Activated T-cell treated with anti-CD3 and anti-CD28 coated beads, Interleukin-2, amount 50 U/mL, for 72 hours (primary cell): ENCODE measurements at places on chromosomes 7 and 10. TPM values are rescaled to one million over a fixed set of nuclear protein-coding genes. Genes with fewer than 3 reads are reported as not detected.
A peak's percentile ranks its signal among the peaks of the same experiment; 100 is the strongest.

Gene AVPI1
- 1.8 TPM for total RNA-seq

Gene SEC31B
- total RNA-seq: 106 TPM

Gene ZNF282
- total RNA-seq: 59.5 TPM

Gene MMRN2
- 0.05 TPM for total RNA-seq

Gene FGF8
- 0.43 TPM for total RNA-seq

DNA sequence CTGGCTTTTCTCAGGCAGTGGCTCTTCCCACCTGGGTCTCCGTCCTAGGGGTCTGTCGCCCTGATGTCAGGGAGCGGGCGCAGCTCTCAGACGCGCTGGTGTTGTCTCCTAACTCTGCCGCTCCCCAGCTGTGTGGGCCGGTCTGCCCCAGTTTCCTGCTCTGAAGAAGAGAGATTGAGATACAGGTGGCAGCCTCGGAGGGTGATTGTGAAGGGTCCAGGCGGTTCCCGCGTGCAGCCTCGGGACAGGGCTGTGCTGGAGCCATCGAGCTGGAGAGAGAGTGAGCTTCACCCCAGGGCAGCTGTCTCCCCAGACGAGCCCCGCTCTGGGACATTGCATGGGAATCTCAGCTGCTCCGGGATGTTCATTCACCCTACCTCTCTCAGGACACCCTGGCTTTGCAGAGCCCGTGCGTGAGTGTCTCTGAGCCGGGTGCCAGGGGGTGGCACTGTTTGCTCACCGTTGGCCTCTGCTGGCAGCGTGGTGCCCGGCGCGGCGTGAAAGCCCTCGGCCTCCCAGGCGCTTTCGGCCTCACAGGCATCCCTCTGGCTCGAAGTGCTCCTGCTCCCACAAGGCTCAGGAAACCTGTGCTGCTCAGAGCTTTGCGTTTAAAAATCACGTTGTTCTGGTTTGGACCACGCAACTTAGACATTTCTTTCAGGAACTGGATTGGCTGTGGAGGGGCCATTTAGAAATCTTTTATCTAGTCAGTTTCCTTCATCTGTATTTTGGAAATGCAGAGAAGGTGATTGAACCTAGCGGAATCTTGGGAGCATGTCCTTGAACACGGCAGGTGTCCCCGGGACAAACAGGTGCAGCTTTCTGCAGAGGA lies 33.8 kb upstream of the ZFAND2A start:
- no peak overlapping the region for H3K27ac ChIP-seq
- H3K36me3 ChIP-seq: peaks cover 6% of the 10 kb centered on the region
- H3K4me3 ChIP-seq: no peak overlapping the region
- H3K4me1 ChIP-seq: peaks cover 12% of the 10 kb centered on the region

DNA sequence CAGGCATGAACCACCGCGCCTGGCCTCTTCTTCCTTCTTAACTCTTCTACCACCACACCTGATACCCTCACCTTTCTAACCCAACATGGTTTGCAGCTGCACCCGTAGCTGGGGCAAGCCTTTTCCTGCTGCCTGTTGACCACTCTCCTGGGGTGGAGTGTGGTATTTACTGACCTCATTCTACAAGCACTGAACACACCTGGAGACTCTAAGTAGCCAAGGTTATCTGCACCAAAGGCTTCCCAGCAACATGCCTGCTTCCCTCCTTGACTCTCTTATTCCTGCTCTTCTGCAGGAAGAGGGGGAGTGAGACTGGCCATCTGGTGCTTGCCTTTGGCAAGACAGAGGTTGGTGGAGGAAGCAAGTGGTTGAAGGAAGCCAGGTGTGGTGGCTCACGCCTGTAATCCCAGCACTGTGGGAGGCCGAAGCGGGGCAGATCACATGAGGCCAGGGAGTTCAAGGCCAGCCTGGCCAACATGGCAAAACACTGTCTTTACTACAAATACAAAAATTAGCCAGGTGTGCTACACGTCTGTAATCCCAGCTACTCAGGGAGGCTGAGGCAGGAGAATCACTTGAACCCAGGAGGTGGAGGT lies 10.1 kb downstream of the ACTR1A start:
- no peak for DNase-seq
- peak overlapping the region; percentile 36 for H3K27ac ChIP-seq
- peaks cover 22% of the 10 kb centered on the region for H3K4me1 ChIP-seq
- no peak overlapping the region for H3K4me3 ChIP-seq

GRCh38 chr10:120598386-120598785 lies 141.4 kb downstream of the PLPP4 start:
- no peaks in the 10 kb centered on the region for H3K4me1 ChIP-seq
- no peak for DNase-seq
- H3K4me3 ChIP-seq: no peak overlapping the region
- no peaks in the 10 kb centered on the region for H3K27me3 ChIP-seq

- no peaks in the 10 kb centered on the region for H3K27me3 ChIP-seq
- peaks cover 60% of the 10 kb centered on the region for H3K4me1 ChIP-seq
- no peak overlapping the region for H3K4me3 ChIP-seq
- no peak for DNase-seq
- peaks cover 49% of the 10 kb centered on the region for H3K36me3 ChIP-seq
Measured at GRCh38 chr7:92778972-92779371, 57.4 kb downstream of the CDK6 start.

GRCh38 chr10:104306897-104307296 lies 31.4 kb downstream of the ITPRIP start:
- peaks cover 14% of the 10 kb centered on the region for H3K27me3 ChIP-seq
- peaks cover 3% of the 10 kb centered on the region for H3K36me3 ChIP-seq
- no peak overlapping the region for H3K4me3 ChIP-seq
- H3K27ac ChIP-seq: no peak overlapping the region
- H3K4me1 ChIP-seq: peaks cover 68% of the 10 kb centered on the region

- H3K4me3 ChIP-seq: no peak overlapping the region
- H3K27me3 ChIP-seq: peaks cover 9% of the 10 kb centered on the region
- H3K27ac ChIP-seq: no peak overlapping the region
- H3K36me3 ChIP-seq: no peaks in the 10 kb centered on the region
Measured at GRCh38 chr10:70784016-70784415, 1.2 kb downstream of the TBATA start.

DNA sequence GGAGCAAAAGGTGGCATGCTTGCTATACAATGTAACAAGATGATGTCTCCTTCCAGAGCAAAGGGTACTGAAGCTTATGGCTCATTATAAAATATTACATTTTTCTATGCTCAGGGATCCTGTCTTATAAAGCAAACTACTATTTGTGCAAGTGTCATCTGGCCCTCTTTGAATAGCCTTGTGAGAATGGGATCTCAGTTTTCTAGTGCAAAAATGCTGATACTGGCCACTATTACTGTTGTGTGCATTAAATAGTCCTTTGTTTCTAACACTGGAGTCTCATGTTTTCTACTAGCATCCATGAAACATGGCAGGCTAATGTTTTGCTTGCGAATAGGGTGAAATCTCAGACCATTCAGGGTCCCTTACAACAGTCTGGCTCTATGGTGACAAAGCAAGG lies 823.0 kb downstream of the REEP3 start:
- H3K27me3 ChIP-seq: no peaks in the 10 kb centered on the region
- H3K27ac ChIP-seq: no peak overlapping the region
- H3K4me3 ChIP-seq: no peak overlapping the region

DNA sequence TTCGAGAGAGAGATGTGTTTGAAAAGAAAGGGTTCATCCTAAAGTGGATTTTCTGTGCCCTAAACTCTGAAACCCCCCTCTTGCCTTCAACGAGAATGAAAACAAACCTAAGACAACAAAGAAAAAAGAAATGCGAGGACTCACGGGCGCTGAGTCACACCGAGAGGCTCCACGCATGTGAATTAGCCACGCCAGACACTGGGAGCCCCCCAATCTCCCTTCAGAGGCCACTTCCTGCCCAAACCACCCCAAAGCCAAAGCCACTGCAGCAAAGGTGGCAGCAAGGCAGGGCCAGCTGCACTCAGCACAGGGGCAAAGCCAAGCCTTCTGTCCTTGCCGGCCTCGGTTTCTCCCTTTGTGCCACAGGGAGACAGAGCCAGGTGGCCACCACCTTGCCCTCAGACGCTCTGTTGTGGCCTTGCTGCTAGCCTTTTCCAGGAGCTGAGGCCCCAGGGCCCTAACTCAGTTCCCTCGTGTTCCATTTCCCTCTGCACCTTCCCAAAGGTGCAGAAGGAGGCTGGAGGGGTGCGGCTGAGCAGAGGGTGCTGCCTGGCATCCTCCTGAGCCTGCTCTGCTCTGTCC lies 93.3 kb downstream of the FAM53B start:
- peaks cover 86% of the 10 kb centered on the region for H3K4me1 ChIP-seq
- no peaks in the 10 kb centered on the region for H3K27me3 ChIP-seq
- H3K36me3 ChIP-seq: peaks cover 2% of the 10 kb centered on the region
- H3K4me3 ChIP-seq: peak overlapping the region; percentile 77
- peak; percentile 80 for DNase-seq

DNA sequence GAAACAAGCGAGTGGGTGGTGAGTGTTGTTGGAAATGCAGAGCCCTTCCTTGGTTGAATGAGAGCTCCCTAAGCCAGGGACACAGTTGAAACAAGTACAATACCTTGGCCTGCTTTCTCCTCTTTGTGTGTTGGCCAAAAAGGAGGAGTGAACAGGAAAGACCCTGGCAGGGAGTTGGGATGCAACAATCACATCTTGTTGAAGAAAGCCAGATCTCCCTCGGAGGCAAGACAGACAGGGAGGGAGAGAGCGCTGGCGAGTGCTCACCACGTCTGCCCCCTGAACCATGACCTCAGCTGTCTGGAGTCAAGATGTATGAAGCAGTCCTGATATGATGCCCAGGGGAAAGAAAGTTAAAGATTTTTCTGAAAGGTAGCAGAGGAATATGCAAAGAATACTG lies 66.8 kb downstream of the ADAM12 start:
- no peaks in the 10 kb centered on the region for H3K36me3 ChIP-seq
- no peak overlapping the region for H3K4me3 ChIP-seq
- no peaks in the 10 kb centered on the region for H3K4me1 ChIP-seq
- no peak overlapping the region for H3K27ac ChIP-seq
- no peaks in the 10 kb centered on the region for H3K27me3 ChIP-seq

DNA sequence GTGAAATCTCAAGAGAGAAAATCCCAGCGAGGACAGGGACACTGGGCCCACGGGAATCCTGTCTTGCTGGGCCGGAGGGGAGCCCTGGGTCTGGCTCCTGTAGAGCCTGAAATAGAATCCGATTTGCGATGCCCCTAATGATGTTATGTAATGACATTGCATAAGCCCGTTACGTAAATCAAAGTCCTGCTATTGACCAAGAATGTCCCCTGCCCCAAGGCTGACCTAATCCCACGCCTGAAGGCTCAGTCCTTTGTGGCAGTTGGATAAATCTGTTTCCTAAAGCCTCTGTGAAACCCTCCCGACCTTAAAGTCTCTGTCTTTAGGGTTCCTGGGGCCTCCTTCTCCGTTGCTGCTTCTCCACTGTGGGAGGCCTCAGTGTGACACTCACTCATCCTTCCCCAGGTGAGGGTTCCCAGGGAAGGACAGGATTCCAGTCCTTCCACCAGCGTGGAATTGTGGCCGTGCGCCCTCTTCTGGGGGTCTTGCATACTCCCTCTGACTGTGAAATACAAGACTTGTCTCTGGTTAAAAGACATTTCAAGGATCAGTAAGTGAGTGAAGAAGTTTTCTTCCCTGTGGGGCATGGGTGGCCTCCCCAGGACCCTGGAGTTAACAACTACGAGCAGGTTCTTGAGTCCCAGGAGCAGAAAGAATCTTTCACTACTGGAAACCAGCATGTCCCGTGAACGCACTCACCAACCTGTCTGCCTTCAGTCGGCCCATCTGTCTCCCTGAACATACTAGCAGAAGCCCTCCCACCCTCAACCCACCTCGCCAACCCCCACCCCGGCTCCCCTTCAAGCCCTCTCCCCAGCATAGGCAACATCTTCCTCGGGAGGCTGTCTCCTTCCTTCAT lies 19.8 kb downstream of the ZNF467 start:
- no peak overlapping the region for H3K4me3 ChIP-seq
- no peak for DNase-seq

GRCh38 chr7:155567646-155568332 lies 21.4 kb upstream of the CNPY1 start:
- H3K4me1 ChIP-seq: no peaks in the 10 kb centered on the region
- no peak overlapping the region for H3K4me3 ChIP-seq
- peaks cover 15% of the 10 kb centered on the region for H3K27me3 ChIP-seq
- no peak for DNase-seq
- no peaks in the 10 kb centered on the region for H3K36me3 ChIP-seq

- H3K27me3 ChIP-seq: no peaks in the 10 kb centered on the region
- peaks cover 29% of the 10 kb centered on the region for H3K36me3 ChIP-seq
- no peak for DNase-seq
- no peak overlapping the region for H3K27ac ChIP-seq
- H3K4me1 ChIP-seq: peaks cover 22% of the 10 kb centered on the region
Measured at GRCh38 chr7:66145400-66146104, 30.9 kb downstream of the CRCP start.
